ENCODE measurements at places on chromosomes 4 and X.
A peak's percentile ranks its signal among the peaks of the same experiment; 100 is the strongest.

DNA sequence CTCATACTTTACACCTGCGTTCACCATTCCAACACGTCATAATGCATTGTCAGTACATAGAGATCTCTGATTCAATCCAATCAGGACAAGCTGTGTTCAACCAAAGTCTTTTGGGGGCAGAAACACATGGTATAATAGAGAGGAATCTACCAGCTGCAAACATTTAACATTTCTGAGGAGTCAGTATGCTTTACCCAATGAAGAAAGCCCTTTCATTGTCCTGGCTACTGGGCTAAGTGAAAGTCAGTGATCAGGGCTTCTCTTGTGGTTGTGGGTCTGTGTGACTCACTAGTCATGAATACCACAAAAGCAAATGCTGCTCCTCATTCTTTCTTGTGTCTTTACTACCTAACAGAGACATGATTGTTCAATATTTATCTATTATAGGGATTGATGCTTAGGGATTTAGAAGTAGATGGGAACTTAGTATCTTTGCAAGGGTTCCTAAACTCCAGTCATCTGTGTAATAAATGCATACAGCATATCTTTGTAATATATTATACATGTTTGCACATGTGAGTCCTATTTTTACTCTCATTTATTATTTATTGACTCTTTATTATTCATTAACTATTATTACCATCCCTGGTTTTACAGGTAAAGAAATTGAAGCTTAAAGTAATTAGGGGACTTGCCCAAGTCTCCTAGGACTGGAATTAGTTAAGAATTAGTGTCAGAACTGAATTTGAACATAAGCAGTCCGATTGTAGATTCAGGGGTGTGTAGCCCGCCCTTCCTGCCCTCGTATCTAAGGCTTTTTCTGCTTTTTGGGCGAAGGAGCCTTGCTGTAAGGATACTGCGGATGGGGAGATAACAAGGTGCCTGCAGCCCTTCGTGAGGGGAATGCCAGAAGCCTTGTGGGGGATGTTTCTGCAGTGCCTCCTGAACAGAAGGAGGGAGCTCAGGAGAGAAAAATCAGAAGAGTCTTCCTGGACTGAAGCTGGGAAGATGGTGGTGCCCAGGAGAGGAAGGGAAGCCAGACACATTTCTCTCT is 353.1 kb upstream of the BOD1L1 start:
- DNase-seq: no peak

GRCh38 chr4:139214039-139214534 is 37.1 kb upstream of the ELF2 start:
- peak; percentile 30 for DNase-seq

GRCh38 chr4:165909947-165910346 is 36.9 kb downstream of the TLL1 start:
- no peak for DNase-seq

GRCh38 chr4:40984051-40984450 is 230.3 kb downstream of the APBB2 start:
- no peak for DNase-seq

- DNase-seq: no peak
Measured at GRCh38 chrX:12894074-12895030, 12.1 kb upstream of the TLR8 start.

- DNase-seq: no peak
Measured at GRCh38 chr4:48985976-48986653, at the start of gene CWH43. Gene CWH43 (plus strand): TSS chr4:48986275. CDS start chr4:48986430, 155 bp downstream.

GRCh38 chr4:175622887-175623286 is 189.2 kb downstream of the GPM6A start:
- DNase-seq: no peak

DNA sequence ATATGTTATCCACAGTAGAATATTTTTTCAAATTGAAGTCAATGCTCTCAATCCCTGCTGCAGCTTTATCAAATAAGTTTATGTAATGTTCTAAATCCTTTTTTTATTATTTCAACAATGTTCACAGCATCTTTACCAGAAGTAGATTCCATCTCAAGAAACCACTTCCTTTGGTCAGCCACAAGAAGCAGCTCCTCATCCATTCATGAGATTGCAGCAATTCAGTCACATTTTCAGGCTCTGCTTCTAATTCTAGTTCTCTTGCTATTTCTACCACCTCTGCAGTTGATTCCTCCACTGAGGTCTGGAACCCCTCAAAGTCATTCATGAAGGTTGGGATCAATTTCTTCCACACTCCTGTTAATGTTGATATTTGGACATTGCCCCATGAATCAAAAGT is 2301.3 kb upstream of the TENM3 start:
- DNase-seq: no peak

DNA sequence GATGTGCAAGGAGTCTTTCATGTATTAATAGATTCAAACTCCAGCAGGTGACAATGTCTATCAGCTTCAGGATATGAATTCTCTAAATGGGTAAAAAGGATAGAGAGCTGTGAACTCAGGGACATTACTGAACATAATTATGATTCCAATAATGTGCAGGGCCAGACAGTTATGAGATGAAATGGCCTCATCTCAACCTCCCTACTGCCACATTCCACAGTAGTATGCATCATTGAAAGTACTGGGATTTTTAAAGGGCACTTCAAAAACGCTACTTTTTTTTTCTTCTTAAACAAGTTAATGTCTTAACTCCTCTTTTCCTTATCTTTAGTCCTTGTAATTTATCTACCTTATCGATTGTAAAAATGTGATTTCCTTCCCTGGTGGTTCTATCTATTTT is 202.0 kb downstream of the APBB2 start:
- DNase-seq: no peak

- DNase-seq: no peak
Measured at GRCh38 chr4:153113838-153114105, 90.5 kb upstream of the TRIM2 start.

- no peak for DNase-seq
Measured at GRCh38 chr4:162912482-162912881, 254.2 kb downstream of the NAF1 start.

- DNase-seq: no peak
Measured at GRCh38 chrX:69028006-69028760, 137.1 kb downstream of the PJA1 start.

DNA sequence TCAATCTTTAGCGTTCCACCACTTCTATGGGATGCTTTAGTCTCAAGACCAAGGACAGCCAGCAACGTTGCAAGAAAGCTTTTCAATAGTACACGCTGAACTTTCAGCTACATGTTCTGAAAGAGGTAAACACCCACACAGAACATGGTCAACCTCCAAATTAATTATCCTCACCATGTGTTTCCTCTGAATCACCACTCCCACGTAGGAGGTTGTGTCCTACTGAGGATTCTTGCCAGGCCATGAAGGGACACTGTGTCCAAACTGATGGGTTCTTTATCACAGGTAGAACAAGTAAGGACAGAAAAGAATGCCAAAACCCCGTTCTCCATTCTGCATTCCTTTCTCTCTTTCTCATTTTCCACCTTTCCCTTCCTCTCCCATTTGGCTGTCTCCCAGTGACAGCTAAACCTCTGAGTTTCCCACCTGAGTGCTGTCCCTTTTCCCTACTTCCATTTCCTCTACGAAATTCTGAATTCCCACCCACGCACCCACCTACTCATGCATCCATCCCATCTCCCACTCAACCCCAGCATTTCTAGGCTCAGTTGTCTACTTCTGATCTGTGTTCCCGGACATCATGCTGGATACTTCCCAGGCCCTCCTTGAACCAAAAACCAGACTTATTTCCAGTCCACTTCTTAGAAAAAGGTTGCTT is 29.0 kb upstream of the GPM6B start:
- DNase-seq: no peak

DNA sequence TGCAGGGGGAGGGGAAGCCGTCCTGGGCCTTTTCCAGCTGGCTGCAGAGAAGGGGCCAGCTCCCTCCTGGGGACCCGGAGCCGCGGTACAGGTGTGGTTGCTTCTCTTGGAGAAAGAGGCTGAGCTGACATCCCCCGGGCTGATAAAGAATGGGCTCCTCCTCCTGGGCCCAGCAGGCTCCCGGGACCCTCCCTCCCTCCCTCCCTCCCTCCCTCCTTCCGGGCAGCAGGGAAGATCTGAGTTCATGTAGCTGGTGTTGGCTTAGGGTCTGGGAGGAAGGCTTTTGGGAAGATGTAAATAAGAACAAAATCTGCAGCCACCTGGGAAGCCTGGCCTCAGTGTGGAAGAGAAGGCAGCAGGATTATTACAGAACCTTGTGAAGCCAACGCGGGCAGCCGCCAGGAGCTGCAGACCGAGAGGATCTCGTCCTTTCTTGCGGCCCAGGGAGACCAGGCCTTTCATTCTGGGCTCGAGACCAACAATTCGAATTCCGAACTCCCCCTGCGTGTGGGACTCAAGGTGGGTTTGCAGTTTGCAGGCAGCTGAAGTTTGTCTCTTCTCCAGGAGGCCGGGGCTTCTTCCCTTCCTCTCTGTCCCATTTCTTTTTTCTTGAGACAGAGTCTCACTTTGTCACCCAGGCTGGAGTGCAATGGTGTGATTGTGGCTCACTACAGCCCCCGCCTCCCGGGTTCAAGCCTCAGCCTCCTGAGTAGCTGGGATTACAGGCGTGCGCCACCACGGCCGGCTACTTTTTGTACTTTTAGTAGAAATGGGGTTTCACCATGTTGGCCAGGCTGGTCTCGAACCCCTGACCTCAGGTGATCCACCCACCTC is at the start of gene PLCXD1:
Gene PLCXD1, plus strand, starts transcription at position 216 of the 834 bp plus-strand sequence. CDS start 2,807 bp downstream, outside the sequence.
- DNase-seq: peak; percentile 5

- no peak for DNase-seq
Measured at GRCh38 chr4:37023504-37023903, 221.0 kb upstream of the NWD2 start.

- DNase-seq: no peak
Measured at GRCh38 chr4:183181081-183181480, 82.0 kb downstream of the WWC2 start.

DNA sequence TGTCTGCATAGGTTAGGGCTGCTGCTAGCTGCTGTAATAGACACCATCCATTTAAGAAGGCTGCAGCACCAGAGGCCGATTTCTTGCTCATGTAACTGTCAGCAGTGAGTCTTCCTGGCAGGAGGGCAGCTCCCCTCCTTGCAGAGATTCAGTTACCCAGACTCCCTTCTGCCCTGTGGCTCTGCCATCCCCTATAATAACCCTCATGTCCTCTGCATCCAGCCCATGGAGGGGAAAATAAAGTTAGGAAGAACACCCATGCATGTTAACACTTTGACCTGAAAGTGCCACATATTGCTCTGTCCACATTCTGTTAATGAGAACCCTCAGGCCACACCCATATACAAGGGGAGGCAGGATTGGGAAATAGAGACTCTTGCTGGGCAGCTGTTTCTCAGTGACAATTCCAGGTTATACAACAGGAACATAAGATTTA is 5.4 kb downstream of the STBD1 start:
- DNase-seq: no peak

- no peak for DNase-seq
Measured at GRCh38 chrX:6203462-6204215, 25.0 kb downstream of the NLGN4X start.

- peak; percentile 73 for DNase-seq
Measured at GRCh38 chr4:4913147-4913561, 53.7 kb downstream of the MSX1 start.

DNA sequence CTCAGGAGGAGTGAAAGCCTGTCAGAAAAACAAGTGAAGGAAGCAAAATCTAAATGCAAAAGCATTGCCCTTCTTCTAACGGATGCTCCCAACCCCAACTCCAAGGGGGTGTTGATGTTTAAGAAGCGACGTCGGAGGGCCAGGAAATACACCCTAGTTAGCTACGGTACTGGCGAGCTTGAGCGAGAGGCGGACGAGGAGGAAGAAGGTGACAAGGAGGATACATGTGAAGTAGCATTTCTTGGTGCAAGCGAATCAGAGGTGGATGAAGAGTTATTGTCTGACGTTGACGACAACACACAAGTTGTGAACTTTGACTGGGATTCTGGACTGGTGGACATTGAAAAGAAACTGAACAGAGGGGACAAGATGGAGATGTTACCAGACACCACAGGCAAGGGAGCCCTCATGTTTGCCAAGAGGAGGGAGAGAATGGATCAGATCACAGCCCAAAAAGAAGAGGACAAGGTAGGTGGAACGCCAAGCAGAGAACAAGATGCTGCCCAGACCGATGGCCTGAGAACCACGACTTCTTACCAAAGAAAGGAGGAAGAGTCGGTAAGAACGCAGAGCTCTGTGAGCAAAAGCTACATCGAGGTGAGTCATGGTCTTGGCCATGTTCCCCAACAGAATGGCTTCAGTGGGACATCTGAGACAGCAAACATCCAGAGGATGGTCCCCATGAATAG is 105.6 kb upstream of the MYOZ2 start:
- no peak for DNase-seq

DNA sequence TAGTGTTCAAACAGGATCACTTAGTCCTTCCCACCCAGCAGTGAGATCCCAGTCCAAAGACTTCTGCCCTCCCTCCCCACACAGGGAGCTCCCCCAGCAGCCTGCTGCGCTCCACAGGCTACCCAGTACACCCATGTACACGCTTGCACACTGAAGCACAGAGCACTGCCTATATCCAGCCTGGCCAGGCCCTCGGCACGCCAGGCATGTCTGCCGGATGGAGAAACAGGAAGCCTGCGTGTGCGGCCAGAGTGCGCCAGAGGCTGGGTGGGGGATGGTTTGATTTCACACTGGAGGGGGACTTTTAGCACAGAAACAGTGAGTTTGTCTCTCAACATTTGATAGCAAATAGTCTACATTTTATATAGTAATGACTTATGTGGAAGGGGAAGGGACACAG is 833.5 kb upstream of the IGFBP7 start:
- no peak for DNase-seq

- DNase-seq: no peak
Measured at GRCh38 chr4:32022071-32022470, 1301.9 kb downstream of the PCDH7 start.

GRCh38 chrX:130393451-130394074 is 8.1 kb upstream of the GPR119 start:
- DNase-seq: peak; percentile 23

DNA sequence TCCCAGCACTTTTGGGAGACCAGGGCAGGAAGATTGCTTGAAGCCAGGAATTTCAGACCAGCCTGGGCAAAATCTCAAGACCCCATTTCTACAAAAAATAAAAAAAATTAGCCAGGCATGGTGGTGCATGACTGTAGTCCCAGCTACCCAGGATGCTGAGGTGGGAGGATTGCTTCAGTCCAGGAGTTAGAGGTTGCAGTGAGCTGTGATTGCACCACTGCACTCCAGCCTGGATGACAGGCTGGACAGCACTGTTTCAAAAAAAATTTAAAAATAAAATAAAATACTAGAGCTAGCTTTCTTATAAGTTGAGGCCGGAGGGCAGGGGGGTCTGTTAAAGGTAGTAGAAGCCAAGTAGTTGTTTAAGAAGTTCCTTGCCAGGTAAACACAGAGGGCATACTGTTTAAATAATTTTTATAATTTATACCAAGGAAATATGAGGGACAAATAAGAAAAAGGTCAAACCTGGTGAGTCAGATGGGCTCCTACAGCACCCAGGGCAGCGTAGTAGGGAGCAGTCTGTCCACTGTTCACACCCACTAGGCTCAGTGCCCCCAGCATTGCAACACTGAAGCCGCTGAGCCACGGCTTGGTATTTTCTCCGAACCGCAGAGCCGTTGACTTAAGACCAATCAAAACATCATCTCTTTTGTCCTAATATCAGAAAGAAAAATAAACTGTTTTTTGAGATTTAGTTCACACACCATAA is 17.3 kb downstream of the COQ2 start:
- DNase-seq: peak; percentile 43

GRCh38 chr4:119774840-119775239 is 146.2 kb upstream of the PDE5A start:
- no peak for DNase-seq

Measured in tibial nerve (tissue), 4 donors.